ENCODE measurements at places on chromosomes 3 and 15.
A peak's percentile ranks its signal among the peaks of the same experiment; 100 is the strongest.

DNA sequence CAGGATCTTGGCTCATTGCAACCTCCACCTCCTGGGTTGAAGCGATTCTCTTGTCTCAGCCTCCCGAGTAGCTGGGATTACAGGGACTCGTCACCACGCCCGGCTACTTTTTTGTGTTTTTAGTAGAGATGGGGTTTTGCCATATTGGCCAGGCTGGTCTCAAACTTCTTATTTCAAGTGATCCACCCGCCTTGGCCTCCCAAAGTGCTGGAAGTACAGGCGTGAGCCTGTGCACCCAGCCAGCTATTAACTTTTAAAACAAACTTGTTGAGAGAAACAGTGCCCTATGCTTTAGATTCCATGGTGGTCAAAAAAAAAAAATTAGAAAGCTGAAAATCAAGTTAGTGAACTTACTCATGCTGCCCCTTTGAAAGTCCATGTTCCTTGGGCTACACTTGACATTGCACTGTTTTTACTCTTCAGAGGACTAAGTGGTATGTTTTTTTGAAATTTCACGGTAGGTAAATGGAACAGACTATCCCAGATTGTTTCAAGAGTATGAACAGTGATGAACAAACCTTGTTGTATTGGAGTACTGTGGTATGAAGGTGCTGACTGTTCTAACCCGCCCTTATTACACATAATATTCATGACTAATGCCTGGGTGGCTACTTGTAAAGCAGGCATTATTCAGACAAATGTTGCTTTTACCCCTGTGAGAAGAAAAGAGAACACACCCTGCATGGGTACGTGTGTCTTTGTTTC lies 206.9 kb downstream of the KLHL25 start:
- DNase-seq = no peak

- no peak for DNase-seq
Observed at GRCh38 chr3:125011941-125012340, 43.9 kb downstream of the HEG1 start.

DNA sequence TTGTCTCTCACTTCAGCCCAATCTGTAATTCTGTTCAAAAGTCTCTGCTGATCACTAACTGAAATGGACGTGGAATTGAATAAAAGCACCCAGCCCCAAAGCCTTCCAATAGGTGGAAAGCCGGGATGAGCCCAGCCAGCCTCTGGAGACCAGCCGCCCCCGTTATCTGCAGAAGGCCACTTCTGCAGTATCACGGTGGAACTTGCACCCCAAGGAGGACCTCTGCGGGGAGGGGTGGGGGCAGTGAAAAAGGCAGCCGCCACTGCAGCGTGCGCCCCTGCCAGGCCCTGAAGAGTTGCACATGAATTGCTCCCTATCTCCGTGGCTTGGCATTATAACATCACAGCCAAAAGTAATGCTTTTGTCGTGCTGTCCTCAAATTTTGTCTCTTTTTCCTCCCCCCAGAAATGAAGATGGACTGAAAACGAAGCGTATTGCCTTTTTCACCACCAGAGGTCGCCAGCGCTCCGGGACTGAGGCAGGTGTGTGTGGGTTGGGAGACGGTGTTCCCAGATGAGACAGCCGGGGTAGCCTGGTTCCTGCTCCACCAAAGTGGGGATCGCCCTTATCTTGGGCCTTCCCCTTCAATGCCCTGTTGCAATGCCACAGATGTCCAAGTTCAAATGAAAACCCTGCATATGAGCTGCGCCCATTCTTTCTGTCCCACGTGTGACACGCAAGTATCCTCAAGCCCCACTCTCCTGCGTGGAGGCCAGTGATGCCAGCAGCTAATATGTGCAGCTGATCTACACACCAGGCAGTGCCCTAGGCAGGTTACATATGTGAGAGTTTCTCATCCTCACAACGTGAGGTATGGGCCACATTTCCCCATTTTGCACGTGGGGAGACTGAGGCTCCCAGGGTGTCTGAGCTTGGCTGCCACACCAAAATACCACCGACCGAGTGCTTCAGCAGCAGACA lies 96.0 kb downstream of the LRRK1 start:
- no peak for DNase-seq

DNA sequence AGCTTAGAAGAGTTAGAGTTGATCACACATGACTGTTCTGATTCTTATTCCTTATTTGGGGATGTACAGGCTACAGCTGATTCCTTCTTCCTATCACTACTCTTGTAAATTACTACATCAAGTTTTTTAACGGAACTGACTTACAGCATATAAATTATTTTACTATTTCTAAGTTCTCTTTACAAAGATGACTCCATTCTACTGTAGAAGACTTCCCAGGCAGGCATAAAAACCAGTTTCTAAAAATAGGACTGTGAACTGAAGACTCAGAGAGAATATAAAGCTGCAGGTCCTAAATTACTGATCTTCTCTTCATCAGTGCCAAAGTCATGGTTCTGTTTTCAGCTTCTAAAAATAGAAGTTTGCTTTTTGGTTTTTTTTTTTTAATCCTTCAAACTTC lies 38.9 kb downstream of the ANO10 start:
- DNase-seq = no peak

- DNase-seq = no peak
Observed at GRCh38 chr3:101077361-101078011, 84.3 kb upstream of the ABI3BP start.

DNA sequence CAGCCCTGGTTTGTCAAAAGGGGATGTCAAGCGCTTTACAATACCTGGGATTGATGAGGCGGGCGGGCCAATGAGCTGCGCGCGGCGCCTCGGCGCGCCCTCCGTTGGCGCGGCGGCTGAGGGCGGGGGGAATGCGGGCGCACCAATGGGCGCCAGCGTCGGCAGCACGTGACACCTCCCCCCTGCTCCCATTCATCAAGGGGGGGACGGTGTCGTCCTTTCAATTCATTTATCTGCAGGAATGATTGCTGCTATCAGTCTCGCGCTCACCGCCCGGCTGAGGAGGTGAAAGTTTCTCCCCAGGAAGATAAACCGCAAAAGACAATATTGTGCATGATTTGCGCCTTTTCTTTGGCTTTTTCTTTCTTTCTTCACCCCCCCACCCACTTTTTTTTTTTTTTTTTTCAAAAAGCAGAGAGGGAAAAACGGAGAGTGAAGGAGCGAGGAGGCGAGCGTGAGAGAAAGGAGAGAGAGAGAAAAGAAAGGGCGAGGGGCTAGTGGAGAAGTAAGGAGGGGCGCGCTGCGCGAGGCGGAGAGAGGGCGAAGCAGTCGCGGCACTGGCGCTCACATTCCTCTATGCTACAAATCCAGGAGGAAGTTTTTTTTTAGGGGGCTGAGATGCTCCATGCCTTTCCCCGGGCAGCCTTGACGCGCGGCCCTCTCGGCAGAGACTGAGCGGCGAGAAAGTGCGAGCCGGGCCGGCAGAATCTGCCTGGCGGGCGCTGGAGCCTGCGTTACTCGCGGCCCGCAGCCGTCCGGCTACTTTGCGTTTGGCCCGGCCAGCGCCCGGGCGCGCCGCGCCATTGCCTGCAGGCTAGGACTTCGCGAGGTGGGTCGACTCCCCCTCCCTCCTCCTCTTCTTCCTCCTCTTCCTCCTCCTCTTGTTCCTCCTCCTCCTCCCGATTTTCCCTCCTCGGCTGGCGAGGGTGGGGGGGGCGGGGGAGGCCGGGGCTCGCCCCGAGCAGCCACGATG lies at the start of gene ZIC1:
Gene ZIC1, plus strand, starts transcription at position 223 of the 973 bp plus-strand sequence. Its CDS starts 748 bp downstream, at position 971.
- DNase-seq = peak; percentile 54

DNA sequence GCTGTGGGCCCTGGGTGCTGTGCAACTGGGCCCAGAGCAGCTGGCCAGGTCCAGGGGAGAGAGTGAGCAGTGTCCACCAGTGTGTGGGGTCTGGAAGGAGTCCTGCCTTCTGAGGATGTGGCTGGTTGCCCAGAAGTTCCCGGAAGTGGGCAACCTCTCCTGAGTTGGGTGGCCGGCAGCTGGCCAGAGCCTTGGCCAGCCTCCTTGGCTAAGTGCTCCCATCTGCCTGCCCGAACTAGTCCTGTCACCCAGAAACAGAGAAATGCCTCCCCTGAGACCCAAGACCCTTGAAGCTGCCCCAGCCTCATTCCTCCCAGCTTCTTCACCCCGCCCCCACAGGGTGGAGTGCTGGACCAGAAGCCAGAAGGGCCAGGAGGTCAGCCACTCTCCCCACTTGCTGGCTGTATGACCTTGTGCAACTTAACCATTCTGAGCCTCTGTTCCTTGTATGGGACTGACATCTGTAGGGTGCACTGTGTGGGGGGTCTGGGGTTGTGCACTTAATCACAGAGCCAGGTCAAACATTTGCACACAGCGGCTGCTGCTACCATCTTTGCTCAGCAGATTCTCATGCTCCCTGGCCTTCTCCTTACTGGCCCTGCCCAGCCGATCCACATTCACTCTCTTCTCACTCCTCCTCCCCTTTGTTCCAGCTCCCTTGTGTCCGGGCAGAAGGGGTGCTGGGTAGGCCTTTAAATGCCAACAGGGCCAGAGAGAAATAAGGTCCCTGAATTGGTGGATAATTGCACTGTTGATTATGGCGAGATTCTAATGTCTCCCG lies 7.5 kb upstream of the ALAS1 start:
- DNase-seq = no peak

DNA sequence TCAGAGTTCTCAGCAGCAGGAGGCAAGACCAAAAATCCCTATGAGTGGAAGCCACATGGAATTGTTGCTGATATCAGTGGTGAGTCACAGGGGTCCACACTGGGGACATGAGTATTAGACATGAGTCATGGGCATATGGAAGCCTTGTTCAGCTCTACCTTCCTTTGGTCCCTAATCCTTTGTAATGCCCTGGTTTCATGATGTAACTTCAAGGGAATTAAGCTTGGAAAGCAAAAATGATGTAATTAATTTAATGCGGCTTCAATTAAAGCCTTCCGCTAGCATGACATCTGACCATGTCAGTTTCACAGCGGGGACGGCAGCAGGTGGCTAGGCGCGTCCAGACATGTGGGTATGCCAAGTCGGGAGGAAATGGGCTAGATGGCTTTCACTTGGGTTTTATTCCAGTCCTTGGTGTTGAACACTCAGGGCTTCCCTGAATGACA lies 176.1 kb upstream of the RGMA start:
- peak; percentile 73 for DNase-seq

DNA sequence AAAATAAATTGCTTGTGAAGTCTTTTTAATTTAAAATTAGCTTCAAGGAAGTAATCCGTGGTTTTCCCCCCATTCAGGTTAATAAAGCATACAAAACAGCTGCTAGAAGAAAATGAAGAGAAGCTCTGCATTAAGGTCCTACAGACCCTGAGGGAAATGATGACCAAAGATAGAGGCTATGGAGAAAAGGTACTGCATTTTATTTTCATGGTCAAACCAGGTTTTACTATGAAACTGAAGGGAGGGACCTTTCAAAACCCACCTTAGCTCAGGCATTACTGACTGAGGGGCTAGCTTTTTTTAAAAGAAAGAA lies 218.5 kb downstream of the ITPR1 start:
- no peak for DNase-seq

- DNase-seq = no peak
Observed at GRCh38 chr3:184471439-184471838, 90.1 kb upstream of the EPHB3 start.

DNA sequence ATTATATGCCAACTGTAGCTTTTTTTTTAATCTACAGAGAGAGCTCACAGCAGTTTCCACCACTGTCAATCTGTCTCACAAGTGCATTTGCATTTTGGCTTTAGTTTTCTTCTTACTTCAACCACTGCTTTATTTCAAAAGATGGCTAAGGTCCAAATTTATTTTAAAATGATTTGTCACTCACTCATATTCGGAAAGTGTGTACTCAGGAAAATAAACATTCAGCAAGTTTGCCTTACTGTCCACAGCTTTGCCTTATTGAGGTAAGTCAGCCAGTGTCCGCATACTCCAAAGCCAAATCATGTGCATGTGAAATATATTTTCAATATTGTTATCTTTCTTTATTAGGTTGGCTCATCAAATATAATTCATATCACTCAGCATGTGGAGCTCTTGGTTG lies 240.7 kb upstream of the ARHGEF26 start:
- DNase-seq = no peak

DNA sequence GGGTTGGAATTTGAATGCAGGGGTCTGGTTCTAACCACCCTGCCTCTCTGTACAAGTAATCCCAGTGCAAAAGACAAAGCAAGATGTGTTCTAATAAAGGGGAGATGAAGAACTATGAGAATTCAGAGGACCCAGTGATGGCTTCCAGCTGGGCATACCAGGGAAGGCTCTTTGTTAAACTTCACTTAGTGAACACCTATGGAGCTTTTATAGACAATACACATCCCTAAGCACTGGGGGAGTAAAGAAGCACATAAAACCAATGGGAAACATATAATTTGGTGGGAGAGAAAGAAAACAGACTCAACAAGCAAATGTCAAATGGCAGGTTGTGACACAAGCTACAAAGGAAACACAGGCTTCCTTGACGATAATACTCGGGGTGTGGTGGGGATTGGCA lies 47.9 kb upstream of the RNU6-1 start:
- DNase-seq = no peak

DNA sequence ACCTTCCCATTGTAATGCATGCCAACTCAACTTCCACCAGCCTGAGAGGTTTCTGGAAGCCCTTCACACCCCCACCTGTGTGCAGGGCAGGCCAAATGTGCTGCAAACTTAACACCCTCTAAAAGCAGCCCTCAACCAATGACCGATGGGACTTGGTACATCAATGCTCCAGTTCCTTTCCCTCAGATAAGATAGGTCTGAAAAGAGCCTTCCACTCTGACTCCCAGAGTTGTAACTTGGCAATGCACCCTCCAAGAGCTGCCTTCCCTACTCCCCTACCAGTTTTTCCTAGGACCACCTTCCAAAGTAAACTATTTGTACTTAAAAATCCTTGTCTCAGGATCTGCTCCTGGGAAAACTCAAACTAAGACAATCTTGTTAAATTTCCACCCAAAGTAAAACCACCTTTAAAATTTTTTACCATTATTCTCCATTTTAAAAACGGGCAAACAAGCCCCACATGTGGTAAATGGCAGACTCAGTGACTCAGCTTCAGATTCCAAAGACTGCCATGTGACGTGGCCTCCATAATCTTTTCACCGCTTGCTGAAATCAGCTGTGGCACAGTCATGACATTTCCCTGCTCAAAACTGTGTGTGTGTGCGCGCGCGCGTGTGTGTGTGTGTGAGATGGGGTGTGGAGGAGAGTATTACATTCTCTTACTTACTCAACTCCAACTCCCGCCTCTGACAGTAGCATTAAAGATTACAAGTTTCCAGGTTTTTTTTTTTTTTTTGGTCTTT lies 17.2 kb downstream of the RASGRP1 start:
- DNase-seq = no peak

GRCh38 chr15:35755237-35755802 lies 209.4 kb upstream of the DPH6 start:
- DNase-seq = no peak

GRCh38 chr3:180048103-180048502 lies 11.4 kb upstream of the PEX5L start:
- DNase-seq = no peak
